Uterus (tissue), 4 donors: ENCODE measurements at places on chromosomes 4 and X. TPM values are rescaled to one million over a fixed set of nuclear protein-coding genes. Genes with fewer than 3 reads are reported as not detected.

DNA sequence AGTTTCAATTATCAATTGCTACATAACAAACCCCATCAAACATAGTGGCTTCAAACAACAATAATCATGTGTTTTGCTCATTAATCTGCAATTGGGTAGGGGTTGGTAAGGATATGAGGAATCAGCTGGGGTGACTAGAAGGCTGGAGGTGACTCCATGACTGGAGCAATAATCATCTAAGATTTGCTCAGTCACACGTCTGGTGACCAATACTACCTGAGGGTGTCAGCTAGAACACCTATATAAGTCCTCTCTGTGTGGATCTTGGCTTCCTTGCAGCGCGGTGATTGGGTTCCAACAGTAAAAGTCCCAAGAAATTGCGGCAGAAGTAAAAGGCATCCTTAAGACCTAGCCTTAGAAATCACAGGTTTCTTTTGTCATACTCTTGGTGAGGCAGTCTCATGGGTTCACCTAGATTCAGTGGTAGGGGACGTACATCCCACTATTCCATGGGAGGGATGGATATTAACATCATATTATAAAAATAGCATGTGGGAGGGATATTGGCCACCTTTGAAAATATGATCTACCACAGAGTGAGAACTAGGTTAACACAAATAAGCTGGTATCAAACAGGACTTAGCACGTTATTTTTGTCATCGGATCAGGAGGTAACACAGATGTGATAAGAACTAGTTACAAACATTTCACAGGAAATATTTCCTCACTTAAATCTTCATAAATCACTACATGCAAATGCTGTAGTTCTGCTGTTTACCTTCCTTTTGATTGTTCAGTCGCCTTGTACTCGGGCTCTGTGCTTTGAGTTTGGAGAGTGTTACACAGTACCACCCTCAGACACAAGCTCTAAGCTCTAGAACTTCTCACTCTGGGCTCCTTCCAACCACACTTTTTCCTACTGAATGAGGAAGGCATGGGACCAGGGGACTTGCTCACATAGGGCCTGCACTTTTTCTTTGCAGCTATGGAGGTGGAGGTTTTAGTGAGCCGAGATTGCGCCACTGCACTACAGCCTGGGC, 78.3 kb downstream of the LARP7 start:
- no peak for DNase-seq

DNA sequence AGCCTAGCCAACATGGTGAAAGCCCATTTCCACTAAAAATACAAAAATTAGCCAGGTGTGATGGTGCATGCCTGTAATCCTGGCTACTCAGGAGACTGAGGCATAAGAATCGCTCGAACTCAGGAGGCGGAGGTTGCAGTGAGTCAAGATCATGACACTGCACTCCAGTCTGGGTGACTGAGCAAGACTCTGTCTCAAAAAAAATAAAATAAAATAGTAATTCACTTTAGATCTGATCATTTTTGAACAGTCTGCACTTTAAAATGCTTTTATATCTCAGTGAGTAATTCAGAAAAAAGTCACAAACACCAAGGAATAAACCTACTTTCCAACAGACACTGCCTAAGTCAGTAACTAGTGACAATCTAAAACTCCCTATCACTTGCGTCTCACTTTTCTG, 25.6 kb upstream of the CORIN start:
- no peak for DNase-seq

PNMA5 gene
- total RNA-seq: not detected

TCEAL7 gene
- total RNA-seq: 37.6 TPM

- no peak for DNase-seq
These were observed 117.0 kb downstream of the RNF150 start for GRCh38 chr4:141016117-141016798.

CXorf49 gene
- total RNA-seq: not detected

DNA sequence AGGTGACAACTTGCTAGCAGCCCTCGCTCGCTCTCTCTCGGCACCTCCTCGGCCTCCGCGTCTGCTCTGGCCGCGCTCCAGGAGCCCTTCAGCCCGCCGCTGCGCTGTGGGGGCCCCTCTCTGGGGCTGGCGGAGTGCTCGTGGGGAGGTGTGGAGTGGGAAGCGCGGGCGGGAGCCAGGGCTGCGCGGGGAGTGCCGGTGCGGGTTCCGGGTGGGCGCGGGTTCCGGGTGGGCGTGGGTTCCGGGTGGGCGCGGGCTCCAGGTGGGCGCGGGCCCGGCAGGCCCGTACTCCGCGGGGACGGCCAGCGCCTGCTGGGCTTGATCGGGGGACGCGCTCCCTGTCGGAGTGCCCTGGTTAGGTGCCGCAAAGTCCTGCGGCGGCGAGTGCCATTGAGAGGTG, 384.3 kb downstream of the GPM6A start:
- no peak for DNase-seq

DNA sequence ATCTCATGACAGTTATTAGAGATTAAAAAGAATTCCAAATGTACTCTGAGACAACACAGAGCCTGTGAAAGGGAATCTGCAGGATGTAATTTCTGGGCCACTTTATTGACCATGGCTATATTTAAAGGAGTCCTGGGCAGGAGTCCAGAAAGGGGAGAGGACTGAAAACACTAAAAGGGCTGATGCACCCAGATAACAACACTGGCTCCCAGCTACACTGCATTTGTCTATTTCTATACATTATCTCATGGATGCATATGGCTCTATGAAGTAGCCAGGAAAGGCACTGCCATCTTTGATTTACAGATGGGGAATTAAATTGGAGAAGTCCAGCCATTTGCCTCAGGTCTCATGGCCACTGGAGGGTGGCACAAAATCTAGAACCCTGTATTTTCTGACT, 56.0 kb downstream of the MED28 start:
- DNase-seq: no peak

GRCh38 chrX:53319614-53320542, 38.5 kb upstream of the IQSEC2 start:
- peak; percentile 21 for DNase-seq

DNA sequence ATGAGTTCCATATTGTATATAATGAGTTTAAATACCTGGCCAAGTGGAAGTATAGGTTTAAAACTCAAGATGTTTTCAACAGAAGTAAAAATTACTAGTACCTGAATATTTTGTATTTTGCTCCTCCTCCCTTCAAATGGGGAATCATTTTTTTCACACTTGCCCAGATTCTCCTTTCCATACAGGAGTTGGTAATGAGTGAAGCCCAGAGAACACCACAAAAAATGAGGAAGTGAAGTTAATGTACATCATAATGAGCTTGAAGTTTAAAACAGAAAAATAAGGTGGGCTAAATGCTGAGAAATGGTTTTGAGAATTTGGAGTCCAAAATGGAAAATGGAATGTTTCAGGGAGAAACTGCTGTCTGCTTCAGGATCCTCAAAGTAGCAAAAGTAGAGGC, 364.8 kb upstream of the EMCN start:
- no peak for DNase-seq

MXRA5 gene
- total RNA-seq: 79.9 TPM

DNA sequence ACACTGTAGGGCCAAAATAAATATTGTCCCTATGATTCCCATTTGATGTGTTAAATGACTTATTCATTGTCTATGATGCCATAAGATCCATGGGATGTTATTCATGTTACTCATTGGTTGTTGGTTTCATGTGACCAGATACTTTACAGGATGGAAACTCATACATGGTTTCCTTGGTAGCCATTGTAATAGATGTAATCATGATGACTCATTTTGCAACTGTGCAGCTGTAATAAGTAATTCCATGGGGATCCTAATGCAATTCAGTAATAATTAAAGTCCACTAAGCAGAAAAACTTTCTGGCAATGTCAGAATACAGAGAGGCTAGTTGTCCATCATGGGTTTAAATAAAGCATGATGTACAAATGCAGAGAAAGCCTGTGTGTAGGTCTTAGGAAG, 389.7 kb upstream of the NR3C2 start:
- DNase-seq: no peak

MAGEB10 gene
- not detected for total RNA-seq

GAGE13 gene
- total RNA-seq: not detected

DNA sequence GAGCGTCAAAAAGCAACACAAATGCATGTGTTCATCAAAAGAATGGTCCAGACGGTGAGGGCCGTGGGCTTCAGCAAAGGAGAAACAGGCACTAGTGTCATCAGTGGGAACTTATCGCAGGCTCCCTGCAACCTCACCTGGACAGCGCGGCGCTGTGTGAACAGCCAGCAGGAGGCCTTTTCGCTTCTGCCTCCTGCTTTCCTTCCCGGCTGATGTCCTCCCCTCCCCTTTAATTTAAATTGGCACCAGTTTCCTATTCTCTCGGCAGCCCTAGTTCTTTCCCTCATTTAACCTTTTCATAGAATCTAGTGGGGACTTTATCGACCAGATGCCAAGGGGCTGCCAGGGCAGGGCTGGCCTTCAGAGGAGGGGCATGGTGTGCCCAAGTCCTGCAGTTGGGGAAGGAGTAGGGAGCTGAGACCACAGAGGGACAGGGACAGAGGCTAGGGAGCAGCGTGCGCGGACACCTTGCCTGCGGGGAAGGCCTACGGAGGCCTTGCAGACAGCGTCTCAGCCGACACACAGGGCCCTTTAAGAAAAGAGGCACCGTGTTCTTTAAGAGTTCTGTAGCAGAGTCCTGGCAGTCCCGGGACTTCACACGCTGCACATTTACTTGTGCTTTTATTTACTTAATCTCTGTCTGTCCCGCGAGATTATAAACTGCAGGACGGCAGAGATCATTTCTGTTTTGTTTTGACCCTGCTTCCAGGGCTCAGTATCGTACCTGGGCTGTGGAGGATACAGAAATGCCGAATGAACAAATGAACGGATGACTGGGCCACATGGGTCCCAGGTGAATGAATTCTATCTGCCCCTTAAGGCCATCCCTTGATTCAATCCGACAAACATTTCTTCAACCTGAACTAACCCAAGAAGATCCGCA, 8.4 kb upstream of the SORBS2 start:
- DNase-seq: no peak

REELD1 gene
- not detected for total RNA-seq

DNA sequence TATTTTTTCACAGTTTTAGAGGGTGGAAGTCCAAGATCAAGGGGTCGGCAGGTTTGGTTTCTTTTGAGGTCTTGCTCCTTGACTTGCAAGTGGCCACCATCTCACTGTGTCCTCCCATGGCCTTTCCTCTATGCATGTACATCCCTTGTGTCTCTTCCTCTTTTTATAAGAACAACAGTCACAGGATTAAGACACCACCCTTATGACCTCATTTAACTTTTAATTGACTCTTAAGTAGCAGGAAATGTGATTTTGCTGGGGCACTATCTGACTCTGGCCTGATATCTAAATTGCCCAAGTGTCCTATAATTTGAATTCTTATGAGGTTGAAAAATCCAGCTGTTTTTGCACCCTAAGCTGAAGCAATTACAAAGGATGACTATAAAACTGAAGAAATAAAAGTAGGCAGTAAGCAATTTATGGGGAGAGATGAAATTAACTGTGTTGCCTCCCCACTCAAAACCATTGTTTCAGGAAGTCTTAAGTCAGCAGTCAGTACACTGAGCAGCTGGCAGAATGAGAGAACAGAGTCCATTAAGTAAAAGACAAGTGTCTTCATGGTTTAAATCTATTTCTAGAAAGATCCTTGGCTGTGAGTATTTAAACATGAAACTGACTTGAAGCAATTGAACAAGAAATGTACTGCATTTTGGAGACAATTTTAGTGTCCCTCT, 601.3 kb downstream of the SPRY1 start:
- DNase-seq: no peak

- no peak for DNase-seq
These were observed 234.1 kb downstream of the CPE start for GRCh38 chr4:165612936-165613335.

GRCh38 chrX:118545510-118545909, 49.9 kb downstream of the DOCK11 start:
- DNase-seq: no peak

ITIH6 gene
- not detected for total RNA-seq

DNA sequence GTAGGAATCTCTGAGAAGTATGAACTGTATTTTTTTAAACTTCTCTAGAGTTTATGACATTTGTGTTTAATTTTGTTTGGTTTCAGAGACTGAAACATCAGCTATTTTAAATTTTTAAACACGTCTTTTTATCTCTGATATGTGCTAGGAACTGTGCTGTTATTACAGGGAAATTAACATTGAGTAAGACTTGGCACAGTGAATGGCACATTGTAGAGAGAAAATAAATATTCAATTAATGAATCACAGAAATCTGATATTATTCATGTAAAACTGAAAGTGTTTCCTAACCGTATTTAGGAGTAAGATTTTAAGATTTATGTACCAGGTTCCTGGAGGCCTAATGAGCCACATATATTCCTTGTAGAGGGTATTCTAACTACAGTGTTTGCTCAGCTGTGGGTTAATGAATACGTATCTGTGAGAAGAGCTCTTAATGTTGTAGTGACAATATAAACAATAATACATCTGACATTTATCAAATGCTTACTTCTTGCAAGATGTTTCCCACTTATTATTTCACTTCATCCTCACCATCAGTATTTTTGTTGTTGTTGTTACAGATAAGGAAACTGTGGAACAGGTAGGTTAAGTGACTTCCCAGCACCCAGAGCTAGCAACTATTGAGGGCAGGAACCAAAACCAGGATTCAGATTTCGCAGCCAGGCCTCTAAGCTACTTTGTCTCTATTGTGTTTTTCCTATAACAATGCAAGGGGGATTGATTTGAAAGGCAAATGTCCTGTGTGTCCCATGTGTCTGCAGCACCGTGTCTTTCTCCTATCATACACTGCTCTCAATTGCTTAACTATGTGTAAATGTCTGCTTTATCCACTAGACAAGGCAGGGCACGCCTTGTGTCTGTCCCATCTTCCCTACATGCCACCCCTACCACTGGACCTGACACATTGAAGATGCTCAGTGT, 121.1 kb upstream of the FAM9C start:
- no peak for DNase-seq

DNA sequence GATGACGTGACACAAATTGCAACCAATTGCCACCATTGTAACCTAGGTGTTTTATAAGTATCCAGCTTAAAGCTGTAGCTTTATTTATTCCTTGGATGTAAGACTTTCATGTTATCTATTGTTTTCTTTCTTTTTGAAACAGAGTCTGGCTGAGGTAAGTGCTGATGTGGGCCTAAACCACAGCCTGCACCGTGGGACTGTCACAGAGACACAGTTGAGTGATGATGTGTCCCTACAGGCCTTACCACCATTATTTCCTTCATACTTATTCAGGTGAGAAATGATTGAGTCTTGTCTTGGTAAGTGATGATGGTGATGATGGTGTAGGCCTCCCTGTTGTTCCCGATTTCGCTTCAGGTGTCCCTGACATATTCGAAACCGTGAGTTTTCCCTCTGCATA, 8.3 kb downstream of the ATXN3L start:
- DNase-seq: no peak

- DNase-seq: no peak
These were observed 21.0 kb downstream of the SMARCAD1 start for GRCh38 chr4:94228493-94229216.

GRCh38 chrX:132115792-132116191, 12.0 kb downstream of the FRMD7 start:
- DNase-seq: no peak

DNA sequence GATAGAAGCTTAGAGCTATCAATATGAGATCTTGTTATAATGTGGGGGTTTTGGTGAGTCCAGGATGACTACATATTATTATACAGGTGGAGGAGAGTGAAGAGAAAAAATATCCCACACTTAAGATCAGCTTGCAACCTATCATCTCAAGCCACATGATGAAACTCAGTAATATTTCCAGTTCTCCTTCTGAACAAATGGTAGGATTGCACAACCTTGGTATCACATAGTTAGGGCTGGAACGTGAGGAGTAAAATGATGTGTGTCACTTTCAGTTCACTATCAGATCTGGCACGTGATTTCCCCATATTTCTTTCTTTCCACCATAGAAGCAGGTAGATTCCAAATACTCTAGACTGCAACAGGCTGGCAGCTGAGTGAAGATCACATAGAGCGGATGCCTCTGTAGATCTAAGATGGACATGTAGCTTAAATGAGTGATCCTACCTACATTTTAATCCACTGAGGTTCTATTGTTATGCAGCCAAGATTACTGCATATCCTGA, 150.6 kb upstream of the ANKRD50 start:
- DNase-seq: no peak
